ENCODE measurements at places on chromosomes 5 and 9.

GRCh38 chr5:1524799-1525623 is 1.3 kb upstream of the LPCAT1 start:
- no peak for DNase-seq

- DNase-seq = no peak
Observed at GRCh38 chr9:31336841-31337240, 1047.6 kb upstream of the ACO1 start.

GRCh38 chr9:135602789-135603481 is 36.4 kb downstream of the GLT6D1 start:
- DNase-seq = peak; percentile 22

- no peak for DNase-seq
Observed at GRCh38 chr5:16417398-16418074, 48.1 kb downstream of the ZNF622 start.

DNA sequence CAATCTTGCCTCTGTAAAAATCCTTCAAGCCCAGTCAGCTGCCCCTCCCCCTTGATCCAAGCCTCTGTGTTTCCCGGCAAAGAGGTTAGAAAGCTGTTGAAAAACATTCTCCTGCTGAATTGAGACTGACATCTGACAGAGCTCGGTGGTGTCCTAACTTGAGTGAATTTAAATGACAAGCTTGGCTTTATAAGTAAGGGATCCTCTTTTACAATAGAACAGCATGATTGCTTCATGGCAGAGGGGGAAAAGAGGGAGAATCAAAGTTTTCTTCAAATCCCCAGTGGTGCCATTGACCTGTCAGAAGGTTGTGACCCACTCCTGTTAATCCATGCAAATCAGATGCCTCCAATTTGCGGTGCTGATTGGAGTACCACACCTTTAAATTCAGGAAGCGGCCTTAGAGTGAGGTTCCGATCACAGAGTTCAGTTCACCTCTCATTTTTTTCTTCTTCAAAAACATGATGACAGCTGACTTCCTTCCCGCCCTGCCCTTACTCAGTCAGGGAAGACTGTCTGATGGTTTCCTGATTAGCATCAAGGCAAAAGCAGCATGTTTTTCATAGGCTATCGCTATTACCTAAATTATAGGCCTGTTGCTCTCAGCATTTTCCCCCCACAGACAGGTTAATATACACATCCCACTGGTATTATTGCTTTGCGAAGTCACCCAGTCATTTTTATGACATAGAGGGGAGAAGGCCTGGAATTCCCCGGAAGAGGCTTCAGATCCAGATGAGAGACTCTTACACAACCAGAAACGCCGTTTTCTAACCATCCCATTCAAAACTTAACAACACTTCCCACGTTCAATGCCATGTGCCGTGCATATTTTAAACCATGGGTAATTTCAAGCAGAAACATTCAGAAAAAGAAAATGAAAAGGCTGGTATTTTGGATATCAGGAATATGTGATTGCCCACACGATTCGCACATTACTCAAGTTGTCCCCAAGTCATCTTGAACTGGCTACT is 141.4 kb downstream of the EBF1 start:
- DNase-seq = peak; percentile 50

- peak; percentile 43 for DNase-seq
Observed at GRCh38 chr9:16509997-16510396, 360.5 kb downstream of the BNC2 start.

DNA sequence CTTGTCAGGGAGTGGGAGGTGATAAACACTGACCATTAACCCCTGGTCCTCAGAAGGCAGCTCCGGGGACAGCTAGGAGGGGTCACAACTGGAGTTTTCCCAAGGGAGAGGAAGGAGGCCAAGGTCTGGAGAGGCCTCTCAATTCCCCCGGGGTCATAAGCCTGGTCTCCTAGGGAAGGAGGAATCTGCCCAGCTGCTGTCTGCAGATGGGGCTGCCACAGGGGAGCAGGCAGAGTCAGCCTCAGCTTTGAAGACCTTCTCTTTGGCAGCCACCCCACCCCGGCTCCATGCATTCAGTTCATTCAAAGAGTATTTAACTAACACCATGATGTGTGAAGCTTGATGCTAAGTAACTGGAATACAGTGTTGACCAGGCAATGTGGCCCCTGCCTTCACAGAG is 74.6 kb upstream of the HSPA9 start:
- no peak for DNase-seq

DNA sequence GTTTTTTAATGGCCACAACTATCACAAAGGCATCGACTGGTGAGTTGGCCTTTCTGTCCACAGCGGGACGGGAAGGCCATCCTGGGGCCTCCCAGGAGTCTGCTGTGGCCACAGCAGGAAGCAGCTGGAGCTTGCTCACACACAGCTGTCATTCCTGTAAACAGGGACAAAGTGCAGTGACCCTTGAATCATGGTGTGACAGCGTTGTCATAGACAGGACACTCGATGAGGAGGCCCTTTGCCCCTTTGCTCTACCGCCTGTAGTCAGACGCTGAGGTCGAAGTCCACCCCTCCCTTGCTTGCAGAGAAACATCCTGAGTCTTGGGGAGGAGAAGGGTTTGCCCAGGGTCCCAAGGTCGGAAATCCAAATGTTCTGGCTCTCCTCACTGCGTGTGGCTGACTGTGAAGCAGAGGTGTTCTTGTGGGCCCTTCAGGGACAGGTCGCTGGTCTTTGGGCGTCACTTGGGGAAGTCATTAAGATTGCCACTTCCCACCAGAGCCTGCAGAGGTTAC is 35.1 kb downstream of the NDST1 start:
- no peak for DNase-seq

DNA sequence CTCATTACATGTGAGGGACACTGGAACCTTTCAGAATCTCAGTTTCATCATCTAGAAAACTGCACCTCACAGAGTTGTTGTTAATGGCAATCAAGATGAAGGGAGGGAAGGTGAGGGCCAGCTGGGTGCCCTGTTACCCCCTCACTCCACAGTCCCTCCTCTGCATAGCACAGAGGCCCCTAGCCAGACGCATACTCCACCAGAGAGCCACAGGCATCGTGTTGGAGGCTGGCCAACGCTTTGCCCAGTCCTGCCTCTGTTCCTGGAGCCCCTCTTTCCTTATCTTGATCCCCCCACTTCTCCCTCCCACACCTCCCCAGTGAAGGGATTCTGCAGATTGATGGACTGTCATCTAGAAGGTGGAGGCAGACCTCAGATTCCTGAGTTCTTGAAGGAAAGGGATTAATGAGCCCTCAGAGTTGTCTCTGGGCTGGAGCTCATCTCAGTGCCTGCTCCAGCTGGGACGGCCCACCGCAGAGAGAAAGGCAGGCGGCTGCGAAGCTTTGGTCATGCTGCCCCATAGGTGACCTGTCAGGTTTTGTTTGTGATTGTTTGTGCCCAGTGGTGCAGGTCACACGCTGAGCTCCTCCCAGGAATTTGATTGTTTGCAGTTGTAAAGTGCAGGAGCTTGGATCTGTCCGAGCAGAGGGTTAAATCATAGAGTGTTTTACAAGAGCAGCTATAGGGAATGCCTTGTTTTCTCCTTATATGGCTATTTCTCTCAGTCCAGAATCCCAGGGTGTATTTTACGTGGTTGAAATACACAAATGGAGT is 487.3 kb downstream of the CCDC171 start:
- peak; percentile 86 for DNase-seq

DNA sequence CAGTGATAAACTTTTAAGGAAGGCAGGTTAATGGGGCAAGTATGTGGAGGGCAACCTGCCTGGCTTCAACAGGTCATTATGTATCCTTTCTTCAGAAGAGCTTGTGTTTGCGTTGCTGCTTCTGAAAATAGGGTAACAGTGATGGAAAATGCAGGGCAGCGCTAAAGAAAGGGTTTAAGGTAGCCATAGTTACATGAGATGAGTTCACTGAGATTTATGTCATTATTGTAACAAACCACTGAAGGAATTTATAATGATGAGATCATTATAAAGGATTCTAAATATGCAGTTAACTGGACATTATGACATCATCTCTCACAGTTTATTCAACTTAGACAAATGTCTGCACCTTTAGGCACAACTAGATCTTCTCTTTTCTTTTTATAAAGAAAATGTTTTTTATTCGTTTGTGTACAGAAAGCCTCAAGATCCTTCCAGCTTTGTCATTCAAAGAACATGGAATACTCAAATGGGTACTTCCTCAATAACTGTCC is 291.6 kb upstream of the SMARCA2 start:
- DNase-seq = no peak

GRCh38 chr9:85040146-85040545 is 370.6 kb downstream of the NTRK2 start:
- DNase-seq = no peak

- DNase-seq = no peak
Observed at GRCh38 chr9:136062657-136063439, 32.2 kb downstream of the NACC2 start.

GRCh38 chr9:80028501-80028900 is 456.7 kb downstream of the TLE4 start:
- peak; percentile 98 for DNase-seq

- no peak for DNase-seq
Observed at GRCh38 chr9:91939978-91940377, 10.1 kb downstream of the ROR2 start.

DNA sequence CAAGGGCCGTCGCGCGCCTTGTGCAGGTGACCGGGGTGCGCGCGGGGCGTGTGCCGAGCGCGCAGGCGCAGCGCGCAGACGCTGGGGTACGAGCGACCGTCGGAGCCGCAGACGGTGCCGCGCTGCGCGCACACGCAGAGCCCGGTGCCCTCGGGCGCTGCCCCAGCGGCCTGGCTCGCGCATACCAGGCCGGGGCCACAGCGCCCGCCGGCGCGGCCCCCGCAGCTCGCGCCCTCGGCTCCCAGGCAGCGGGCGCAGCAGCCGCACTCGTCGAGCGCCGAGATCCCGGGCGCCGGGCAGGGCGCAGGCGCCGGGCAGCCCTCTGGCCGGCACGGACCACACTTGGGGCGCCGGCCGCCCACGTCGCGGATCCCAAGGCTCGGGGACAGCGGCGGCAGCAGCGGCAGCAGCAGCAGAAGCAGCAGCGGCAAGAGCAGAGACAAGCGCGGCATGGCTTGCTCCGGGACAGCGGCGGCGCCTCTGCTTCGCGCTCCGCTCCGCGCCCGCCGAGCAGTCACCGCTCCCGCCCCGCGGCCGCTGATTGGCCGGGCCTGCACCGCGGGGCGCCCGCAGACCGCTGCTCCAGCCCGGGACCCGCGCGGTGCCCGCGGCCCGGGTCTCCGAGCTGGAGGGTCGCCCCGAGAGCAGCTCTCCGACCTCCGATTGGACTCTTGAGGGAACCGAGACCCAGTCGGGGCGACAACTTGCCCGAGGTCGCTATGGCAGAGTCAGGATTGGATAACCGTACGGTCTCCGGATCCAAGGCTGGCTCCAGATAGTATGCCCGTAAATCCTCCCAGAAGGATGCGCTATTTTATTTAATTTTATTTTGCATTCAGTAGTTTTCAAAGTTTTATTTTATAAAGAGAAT is at the start of gene IGFBPL1:
Gene IGFBPL1 (minus strand): TSS at position 482 of the 871 bp plus-strand sequence. CDS start 30 bp downstream, at position 452.
- peak; percentile 35 for DNase-seq

DNA sequence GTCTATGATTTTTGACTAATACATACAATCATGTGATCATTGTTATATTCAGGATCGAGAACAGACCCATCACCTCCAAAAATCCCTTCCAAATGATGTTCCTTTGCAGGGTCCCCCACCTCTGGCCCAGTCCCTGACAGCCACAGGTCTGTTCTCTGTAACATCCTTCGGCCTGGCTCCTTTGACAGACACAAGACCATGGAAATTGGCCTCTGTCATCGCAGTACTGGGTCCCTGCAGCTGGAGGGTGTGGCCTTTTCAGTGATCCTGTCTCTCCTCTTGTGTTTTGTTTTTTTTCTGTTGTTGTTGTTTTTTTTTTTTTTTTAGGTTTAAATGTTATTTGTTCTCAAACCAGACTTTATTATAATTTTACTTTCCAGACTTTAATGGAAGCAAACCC is 27.4 kb upstream of the ANKRD33B start:
- no peak for DNase-seq

GRCh38 chr9:8436786-8437185 is 637.2 kb upstream of the DMAC1 start:
- DNase-seq = no peak

DNA sequence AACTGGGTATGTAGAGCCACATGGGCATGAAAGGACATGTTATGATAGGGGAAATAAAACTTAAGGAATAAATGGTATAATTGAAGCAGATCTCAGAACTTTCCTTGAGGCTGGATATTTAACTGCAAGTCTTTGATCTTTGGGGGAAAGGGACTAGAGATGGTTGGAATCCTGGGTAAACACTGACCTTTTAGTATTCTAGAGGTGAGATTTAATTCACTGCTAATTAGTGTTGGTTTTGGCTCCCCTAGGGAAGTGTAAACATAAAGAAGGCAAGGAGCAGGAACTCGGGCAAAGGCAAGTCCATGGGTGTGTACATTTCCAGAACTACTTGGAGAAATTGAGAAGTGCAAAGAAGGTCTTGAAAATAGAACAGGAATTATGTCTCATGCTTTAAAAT is 16.6 kb downstream of the NIM1K start:
- no peak for DNase-seq

- no peak for DNase-seq
Observed at GRCh38 chr5:106849266-106849665, 821.5 kb downstream of the EFNA5 start.

DNA sequence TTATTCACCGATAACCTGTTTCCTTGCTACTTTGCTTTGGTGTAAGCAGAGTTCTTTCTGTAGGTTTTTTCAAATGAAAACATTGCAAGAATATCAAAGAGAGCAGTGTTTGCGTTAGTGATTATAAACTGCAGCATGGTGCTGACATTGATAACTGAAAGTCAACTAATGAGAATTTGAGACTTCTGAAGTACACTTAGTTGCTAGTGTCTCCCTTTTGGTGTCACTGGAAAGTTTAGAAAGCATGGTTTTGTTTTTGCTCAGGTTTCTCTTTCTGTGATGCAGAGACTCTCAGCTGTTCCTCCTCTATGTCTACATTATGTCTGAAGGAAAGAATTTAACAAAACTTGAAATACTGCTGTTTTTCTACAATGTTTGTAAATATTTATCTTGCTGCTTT is 80.2 kb upstream of the ZNF169 start:
- DNase-seq = no peak

DNA sequence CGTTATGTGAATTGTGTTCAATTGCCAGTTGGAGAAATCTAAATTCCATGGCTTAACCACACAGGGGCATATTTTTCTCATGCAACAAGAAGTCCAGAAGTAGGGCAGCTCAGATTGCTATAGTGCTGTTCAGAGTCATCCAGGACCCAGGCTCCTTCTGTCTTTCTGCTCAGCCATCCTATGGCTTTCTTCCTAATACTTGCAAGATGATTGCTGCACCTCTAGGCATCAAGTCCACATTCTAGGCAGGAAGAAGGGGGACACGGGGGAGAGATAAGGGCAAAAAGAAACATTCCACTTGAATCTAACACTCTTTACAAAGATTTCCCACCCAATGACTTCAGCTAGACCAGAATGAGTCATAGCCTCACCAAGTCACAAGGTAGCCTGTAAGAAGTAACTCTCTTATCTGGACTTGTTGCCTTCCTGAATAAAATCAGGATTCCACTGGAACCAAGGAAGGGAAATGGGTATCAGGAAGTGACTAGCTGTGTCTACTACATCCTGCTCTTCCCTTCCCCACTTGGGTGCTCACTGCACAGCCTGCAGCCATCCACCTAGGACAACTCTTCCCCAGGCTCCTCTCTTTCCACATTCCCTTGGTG is 5.3 kb downstream of the ERAP2 start:
- DNase-seq = peak; percentile 51

GRCh38 chr5:84393969-84394368 is 9.3 kb upstream of the EDIL3 start:
- DNase-seq = peak; percentile 71

GRCh38 chr9:101458963-101459631 is 23.5 kb upstream of the ALDOB start:
- DNase-seq = peak; percentile 81

Measured in fibroblast of skin of scalp (primary cell).